Posterior vena cava (tissue), 2 donors: ENCODE measurements at places on chromosomes 2 and 18.

DNA sequence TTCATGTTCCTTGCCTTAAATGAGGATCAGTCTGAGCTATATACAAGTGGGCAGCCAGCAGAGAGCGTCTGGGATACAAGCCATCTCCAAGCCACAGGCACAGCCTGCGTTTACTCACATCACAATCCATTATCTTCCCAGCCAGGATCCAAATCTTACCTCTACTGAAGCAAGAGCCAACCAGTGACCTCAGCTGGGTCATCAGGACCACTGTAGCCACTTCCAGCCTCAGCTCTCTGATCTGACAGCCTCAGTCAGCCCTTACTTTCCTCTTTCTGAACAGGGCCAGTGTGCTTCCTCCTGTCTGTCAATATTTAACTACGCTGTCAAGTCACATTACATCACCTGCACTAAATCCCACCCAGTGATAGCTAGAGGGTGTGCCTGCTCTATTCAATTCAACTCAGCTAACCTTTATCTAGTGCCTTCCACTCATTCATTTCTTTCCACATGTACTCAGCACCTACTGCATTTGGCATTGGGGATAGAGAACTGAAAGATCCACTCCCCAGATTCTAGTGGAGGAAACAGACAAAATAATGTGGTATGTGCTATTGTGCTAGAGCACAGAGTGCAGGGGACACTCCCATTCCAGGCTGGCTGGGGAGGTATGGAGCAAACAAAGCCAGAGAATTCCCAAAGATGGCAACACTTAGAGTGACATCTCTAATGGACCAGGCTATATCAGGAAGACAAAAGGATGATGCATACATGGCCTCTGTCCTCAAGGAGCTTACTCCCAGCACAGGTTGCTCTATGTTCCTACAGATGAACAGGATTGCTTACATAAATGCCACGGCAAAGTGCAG is 146.5 kb downstream of the NCKAP5 start:
- DNase-seq, result no peak

DNA sequence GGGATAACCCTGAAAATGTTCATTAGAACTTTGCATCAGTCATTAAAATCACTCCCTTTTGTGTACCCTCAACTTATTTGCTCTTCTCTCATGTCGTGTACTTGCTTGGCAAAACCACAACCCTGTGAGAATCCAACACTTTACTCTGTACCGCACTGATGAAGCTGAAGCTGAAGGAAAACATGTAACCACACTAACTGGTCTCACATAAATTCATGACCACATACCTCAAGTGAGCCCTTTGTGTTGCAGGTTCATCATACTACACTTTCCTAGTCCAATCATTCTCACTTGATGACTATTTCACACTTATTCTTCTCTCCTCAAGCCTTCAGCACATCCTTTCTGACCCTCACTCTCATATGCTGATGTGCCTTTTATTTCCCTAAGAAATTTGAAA is 175.4 kb downstream of the DPP4 start:
- DNase-seq, result no peak

DNA sequence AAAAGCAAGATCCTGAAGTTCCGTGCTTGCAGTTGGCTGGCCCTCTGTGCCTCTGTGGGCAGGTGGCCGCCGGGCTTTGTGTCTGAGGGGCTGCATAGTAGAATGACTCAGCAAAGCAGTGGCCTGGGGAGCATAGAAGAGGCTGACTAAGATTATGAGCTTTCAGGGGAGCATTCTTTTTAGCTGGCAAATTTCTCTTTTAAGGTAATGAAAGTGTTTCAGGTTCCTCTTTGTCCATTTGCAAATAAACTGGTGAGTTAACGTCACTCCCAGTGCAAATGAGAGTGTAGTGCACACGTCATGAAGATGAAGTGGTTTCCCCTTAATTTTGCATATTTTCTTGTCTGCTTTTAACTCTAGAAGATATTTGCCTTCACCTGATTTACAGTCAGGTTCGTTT is 98.6 kb downstream of the BCL2L11 start:
- DNase-seq, result no peak

- DNase-seq, result no peak
Measured at GRCh38 chr2:176985871-176986270, 226.7 kb upstream of the HNRNPA3 start.

- DNase-seq, result no peak
Measured at GRCh38 chr2:207387001-207387571, 142.7 kb upstream of the CREB1 start.

DNA sequence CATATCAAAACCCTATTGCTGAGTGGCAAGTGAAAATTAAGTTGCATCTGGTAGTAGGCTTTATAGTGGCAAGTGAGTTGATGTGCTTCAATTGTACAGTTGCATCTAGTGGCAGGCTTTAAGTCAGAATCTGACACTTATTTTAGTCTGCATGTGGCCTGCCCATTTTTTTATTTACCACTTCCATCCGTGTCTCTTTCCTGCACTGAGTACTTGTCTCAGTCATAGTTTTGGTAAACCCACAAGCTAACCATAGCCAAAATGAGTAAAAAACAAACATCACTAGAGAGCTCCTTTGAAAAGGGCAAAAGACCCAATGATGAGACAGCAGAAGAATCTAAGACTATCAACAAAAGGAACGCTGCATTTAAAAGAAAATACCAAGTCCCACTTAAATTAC is 96.0 kb upstream of the CRACDL start:
- DNase-seq, result no peak

DNA sequence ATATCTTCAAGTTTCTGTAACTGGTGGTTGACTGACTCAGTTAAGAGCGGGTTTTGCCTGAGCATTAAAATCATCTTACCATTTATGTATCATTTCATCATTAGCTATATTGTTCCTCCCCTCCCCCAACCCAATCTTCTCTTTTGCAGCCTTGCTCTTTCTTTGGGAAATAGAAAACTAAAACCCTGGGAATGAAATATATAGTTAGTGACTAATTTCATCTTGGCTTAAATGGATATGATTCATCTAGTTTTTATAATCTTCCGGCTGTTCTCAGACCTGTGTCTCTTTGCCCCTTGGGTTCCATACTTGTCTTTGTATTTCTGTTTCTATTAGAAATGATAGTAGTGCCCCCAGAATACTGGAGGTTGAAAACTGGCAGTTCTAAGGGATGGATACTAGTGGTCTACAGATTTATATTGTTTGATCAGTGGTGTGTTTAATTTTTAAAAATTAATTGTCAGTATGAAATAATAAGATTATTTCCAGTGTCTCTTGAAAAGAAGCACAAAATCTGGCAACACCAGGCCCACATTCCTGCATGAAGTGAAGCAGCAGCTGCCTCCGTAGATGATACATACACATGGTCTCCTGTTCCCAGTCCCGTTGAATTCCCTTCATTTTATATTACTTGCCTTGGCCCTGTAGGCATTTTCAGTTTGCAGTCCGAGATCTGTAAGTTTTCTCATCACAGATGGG is 44.5 kb downstream of the PHLPP1 start:
- no peak for DNase-seq

DNA sequence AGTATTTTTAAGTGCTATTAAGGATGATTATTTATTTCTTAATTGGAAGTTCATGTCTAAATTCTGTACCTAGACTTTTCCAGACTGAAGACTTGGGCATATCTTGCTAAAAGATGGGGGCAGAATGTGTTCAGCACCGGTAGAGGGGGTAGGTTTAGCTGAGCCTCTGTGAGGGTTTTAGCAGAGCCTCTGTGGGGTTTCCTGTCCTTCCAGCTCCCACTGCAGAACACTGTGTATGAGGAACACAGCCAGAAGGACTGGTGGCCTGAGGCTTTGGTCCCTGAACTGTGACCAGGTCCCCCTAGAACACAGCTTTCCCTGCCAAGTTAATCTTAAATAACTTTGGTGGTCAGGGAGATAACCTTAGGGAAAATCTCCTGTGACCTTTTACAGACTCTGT is 123.4 kb upstream of the EPC2 start:
- no peak for DNase-seq

DNA sequence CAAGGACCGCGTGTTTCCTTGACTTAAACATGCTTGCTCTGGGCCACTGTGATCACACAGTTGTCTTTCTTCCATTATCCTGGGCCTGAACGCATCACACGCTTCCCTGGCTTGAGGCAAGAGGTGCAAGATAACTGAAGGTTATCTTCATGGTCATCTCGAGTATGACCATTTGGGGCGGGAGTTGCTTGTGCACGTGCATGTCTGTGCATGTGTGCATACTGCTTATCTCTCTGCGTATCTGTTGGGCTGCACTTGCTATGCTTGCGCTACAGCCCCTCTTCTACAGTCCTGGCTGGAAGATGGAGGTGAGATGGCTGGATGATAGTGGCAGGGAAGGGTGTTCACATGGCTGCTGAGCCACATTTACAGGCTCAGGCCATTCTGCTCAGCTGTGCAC is 27.2 kb upstream of the EFR3B start:
- no peak for DNase-seq

- no peak for DNase-seq
Measured at GRCh38 chr2:99492721-99493120, 2.9 kb upstream of the REV1 start.

DNA sequence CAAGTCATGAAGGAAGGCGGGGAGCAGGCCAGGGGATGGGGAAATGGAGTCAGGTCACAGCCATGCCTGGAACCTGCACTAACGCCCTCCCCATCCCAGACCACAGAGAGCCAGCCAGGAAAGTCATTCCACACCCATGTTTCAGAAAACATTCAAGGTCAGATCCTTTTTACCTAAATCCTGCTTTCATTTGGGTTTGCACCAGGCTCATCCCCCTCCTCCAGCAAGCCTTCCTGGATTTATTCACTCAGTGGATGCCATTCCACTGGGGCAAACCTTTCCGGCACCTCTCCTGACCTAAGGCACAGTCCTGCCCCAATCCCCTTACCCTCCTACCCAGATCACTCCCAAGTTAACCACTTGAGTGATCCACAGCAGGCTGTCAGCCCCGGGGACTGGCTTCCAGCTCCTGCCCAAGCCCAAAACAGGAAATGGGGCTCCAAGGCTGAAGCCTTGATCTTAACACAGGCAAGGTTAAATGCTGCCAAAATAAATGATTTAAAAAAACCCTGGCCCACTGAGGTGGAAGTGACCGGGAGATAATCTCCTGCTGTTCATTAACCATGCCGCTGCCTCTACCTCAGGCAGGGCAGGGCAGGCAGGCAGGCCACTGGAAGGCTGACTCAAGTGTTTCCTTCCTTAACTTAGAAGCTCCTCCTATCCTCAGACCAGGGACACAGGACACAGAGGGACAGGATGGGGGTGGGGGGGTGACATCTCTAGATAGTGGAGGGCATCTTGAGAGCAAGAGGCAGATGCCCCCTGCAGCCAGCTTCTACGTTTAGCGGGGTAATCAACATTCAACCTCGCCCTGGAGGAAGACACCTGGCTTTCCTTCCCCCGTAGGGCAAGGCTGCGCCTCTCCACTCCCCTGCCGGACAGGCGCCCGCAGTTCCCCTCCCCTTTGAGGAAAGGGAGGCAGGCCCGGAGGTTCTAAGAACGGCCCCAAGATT is 1.4 kb downstream of the RAB11FIP5 start:
- DNase-seq, result no peak

GRCh38 chr18:55925772-55926171 is 337.8 kb upstream of the TCF4 start:
- no peak for DNase-seq
